ENCODE measurements at places on chromosomes 3 and 15.

DNA sequence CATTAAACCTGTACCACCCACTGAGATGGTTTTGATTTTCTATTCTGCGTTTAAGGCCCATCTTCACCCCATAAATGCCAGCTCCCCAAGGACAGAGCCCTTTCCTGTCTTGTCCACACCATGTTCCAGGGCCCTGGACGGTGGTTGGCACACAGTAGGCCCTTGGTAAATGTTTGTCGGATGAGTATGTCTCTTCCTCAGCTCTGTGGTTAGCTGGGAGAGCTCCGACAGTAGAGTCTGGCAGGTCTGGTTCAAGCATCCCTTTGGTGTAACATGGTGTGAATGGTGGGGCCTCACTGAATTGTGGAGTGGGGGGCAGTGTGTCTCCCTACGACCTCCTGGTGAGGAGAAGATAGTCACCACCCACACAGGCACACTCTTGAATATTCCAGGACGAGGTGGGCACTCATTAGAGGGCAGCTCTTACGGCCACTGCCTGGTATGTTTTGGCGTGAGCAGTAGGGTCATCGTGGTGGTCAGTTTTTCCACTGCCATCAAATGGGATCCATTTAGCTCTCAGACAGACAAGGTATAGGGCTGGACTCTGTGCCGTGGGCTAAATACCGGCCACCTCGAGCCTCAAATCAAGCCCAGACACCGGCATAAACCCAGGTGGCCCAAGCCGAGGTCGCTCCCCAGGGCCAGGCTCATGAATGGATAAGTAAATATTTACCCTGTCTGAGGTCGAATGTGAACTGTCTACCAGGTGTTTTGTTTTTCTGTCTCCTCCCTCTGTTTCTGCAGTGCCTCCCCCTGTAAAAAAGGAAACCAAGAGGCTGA lies 61.3 kb downstream of the SMAD3 start:
- DNase-seq, result no peak

DNA sequence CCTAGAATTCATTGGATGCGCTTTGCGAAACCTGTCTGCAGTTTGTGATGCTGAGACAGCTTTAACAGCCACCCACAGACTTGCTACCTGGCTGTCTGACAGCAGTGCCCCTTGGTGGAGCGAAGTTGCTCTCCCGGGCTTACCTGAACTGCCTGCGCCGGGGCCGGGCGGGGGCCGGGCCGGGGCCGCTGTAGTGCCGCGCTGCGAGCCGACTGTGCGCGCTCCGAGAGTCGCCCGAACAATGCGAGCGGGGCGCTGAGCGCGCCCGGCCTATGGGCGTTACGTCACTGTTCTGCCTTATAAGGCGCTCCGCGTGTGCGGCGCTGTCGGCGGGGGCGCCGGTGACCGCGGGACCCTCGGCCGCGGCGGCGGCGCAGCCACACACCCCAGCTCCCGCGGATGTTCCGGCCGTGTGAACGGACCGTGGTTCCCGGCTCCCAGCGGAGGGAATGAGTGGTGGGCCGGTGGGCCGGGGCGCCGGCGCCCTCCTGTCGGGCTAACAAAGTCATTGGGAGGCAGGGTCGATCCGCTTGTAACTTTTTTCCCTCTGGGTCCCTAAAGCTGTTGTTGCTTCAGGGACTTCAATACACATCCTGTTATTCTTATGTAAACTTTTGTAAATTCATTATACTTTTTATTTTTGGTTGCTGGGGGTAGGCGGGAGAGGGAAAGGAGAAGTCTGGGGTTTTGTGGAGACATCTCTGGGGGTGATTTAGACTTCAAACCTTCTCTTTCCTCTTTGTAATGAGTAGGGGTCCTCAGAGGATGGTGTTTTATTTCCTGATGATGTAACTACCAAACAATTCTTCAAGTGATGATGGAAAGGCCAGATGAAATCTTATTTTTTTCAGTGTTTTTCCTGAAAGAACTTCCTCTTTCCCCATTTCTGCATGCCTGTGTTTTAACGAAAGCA lies 58.5 kb downstream of the CMSS1 start:
- peak; percentile 58 for DNase-seq

- DNase-seq, result no peak
These were observed 1.2 kb upstream of the PPP2R3A start for GRCh38 chr3:135964160-135964955.

DNA sequence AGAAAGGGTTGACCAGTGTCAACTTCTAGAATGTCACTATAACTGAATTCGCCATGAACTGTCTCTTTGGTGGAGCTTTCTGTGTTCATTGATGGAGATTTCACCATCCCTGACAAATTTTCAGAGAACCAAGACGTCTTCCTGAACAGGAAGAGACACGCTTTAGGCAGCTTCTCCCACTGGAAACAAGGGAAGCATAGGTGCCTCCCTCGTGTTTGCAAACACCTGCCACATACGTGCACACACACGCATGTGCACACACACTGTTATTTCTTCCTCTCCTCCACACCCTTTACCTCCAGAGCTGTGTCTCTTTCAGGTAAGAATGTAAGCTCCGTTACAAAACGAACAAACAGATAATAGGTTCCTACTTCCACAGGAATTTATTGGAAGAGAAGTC lies 15.6 kb downstream of the ARRDC4 start:
- DNase-seq, result no peak

DNA sequence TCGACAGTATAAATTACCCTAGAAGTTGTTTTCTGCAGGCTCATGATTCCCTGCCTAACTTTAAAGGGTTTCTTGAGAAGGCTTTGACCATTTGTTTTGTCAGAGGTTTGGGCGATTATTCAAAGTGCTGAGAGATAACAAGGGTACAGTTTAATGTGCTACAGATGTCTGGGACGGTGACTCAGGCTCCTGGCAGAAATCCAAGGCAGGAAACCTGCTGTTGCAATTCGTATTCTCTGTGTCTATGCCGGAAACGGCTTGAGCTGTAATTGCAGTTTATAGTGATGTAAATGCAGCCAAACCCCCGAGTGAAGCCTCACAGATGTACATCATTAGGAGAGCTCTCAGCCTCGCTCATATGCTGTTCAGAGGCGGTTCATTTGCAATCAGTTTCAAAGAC lies 65.6 kb downstream of the SYNPR start:
- DNase-seq, result peak; percentile 24

GRCh38 chr3:197793247-197793646 lies 2.2 kb downstream of the LRCH3 start:
- no peak for DNase-seq

DNA sequence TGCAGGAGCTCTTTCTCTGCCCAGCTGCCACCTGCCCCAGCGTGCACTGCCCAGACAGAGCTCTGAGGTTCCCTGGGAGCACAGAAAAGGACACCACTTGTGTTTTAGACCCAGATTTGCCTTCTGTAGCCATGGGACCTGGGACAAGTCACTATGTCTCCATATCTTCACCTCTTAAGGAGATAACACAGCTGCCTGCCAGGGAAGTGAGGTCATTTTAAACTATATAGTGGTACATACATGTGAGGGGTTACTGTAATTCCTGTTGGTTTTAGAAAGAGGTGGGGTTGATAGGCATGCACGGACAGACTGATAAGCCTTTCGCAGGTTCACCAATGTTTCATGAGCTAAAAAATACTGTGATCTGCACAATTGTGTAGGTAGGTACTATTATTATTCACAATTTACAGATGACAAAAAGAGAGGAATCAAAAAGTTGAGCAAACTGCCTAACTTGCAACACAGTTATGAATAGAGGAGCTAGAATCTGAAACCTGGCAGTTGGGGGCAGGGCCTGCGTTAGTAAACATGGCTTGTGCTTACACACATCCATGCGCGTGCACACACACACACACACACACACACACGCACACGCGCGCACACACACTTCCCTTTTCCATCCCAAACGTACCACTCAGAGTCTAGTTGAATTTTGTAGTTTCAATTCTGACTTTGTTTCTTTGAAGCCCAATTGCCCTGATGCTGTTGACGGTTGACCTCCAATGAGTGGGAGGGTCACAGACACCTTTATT lies 193.6 kb downstream of the FAM43A start:
- no peak for DNase-seq

DNA sequence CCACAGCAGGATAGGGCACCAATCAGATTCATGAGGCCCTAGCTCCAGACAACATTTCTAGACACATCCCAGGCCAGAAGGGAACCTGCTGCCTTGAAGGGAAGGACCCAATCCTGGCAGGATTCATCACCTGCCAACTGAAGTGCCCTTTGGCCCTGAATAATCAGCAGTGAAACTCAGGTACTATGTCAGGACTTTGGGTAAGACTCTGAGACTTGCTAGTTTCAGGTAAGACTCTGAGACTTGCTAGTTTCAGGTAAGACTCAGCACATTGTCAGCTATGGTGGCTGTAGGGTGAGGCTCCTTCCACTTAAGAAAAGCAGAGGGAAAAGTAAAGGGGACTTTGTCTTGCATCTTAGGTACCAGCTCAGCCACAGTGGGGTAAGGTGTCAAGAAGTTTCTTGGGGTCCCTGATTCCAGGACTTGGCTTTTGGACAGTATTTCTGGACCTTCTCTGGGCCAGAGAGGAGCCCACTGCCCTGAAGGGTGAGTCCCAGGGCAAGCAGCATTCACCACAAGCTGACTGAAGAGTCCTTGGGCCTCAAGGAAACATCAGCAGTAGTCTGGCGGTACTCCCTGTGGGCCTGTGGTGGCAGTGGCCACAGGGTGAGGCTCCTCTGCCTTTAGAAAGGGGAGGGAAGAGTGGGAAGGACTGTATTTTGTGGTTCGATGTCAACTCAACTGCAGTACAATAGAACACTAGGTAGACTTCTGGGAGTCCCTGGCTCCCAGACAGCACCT lies 13.7 kb upstream of the COL8A1 start:
- no peak for DNase-seq

GRCh38 chr15:89495638-89496145 lies 691 bp downstream of the RHCG start:
- DNase-seq, result no peak

GRCh38 chr15:40755812-40756208 lies 756 bp upstream of the RMDN3 start:
- no peak for DNase-seq
